Cortex of kidney (tissue), 1 donor: ENCODE measurements at places on chromosomes 4 and X.

GRCh38 chrX:110172215-110172614 lies 145.7 kb downstream of the AMMECR1 start:
- DNase-seq, result no peak

DNA sequence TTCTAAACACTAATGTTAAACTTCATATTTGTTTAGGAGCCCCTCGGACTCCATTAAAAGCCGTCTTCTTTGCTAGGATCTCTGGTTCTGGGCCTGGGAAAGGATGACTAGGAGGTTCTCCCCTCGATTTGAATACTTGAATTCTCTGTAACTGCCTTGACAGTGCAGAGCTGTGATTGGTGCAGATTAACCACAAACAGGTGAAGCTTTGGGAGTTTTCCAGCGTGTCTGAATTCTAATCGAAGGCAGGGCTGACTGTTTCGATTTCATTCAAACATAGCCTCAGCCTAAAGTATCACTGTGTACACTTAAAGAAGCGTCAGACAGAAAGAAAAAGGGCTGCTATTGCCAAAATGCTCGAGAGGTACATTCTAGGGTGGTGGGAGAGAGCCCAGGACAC lies 29.0 kb downstream of the TFDP3 start:
- no peak for DNase-seq

- no peak for DNase-seq
Measured at GRCh38 chrX:17759990-17760389, 22.7 kb downstream of the SCML1 start.

DNA sequence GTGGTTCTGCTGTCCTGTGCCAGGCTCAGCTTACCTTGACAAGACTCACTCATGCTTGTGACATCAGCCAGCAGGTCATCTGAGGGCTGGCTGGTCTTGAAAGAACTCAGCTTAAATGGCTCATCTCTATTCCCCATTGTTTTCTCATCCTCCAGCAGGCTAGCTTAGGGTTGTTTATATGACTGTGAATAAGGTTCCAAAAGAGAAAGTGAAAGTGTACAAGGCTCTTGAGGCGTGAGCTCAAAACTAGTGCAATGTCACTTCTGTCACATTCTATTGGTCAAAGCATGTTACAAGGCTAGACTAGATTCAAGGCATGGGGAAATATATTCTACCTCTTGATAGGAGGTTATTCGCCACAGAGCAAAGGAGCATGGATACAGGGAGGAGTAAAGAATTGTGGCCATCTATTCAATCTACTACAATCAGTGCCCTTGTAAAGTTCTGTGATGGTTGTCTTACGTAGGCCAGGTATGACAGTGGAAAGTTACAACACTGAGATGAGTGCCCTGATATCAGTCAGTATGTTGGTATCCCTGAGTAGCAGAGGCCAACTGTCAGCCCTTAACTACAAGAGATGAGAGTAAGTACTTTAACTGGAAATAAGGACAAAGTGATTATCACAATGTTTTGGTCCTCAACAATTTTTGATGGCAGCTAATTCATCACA lies 19.8 kb upstream of the TMLHE start:
- no peak for DNase-seq

GRCh38 chr4:177292171-177292570 lies 17.5 kb upstream of the NEIL3 start:
- DNase-seq, result no peak

DNA sequence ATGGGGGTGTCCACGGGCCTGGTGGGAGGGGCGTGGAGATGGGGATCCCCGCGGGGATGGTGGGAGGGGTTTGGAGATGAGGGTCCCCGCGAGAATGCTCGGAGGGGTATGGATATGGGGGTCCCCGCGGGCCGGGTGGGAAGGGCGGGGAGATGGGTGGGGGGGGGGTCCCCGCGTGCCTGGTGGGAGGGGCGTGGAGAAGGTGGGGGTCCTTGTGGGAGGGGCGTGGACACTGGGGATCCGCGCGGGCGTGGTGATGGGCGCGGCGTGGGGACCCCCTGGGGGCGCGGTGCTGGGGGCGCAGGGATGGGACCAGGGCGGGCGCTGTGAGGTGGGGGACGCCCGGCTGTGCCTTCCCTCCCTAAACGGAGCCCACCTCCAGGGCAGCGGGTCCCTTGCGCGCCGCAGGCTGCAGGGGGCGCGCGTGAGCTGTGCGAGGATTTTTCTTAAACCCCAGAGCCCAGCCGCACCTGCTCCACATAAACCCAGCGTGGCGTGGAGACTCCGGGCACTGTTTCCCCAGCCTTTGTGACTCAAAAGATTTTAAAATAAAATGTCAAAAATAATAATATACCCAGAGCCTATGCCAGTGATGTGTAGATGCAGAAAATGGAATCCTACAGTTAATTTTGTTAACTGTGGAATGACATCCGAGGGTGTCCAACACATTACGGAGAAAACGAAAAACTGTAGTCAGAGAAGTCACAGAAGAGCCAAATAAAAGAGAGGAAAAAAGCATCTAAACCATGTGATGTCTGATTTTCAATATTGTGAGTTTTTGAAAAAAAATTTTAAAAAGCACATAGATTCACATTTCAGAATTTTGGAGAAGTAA lies 1.5 kb upstream of the ASMTL start:
- no peak for DNase-seq
